Karpas-422 (cell line): ENCODE measurements at places on chromosomes 6 and 20. TPM values are rescaled to one million over a fixed set of nuclear protein-coding genes. Genes with fewer than 3 reads are reported as not detected.

DNA sequence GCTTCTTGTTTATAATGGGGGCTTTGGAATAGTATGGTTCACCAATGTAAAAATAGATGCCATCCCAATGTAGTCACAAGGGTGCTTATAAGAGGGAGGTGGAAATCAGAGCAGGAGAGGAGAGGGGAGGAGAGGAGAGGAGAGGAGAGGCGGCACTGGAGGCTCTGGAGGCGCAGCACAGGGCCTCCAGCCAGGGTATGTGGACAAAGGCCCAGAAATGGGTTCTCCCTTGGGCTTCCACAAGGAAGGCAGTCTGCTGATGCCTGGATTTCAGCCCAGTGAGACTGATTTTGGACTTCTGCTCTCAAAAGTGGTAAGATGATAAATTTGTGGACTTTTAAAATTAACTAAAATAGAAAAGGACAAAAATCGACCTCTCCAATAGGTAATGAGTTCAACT, 116.8 kb downstream of the RNASET2 start:
- no peak for DNase-seq

DNA sequence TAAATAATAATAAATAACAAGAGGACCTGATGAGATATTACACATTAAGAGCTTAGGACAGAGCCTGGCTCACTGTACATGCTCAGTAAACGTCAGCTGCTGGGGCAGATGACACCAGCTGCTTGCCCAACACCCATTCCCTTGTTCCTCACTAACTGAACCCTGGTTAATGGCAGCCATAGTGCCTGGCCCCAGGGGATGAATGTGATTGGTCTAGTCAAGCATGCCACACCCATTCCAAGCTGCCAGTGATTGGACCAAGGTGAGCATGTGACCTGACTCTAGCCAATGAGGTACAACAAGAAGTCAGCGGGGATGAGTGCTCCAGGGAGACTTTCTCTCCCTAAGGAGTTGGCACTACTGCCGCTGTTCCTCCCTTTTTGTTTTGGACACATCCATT, 85.1 kb upstream of the PTPN1 start:
- peak; percentile 62 for DNase-seq

GRCh38 chr6:143553337-143553736, 41.8 kb upstream of the FUCA2 start:
- no peak for DNase-seq

DNA sequence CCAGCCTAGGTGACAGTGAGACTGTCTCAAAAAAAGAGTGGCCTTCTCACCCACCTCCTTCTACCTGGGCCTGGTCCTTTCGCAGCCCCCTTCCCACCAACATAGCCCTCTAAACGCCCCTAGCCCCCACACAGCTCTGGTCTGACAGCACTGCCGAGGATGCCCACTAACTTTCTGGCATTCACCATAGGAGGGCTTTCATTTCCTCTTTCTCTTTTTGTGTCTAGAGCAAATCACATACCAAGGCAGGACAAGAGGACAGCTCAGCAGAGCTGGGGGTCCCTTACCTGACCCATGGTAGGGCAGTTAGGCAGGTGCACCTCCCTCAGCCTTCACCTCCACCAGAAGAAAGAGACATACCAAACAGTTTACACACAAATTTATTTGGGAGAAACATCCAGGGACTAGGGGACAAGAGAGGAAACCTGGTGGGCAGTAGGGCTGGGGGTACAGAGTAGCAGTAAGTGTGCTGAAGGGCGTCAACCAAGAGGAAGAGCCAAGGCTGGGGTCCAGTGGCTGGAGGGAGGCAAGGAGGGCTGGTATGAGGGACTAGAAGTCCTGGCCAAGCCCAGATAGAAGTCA, 4.5 kb downstream of the LY6G5C start:
- peak; percentile 64 for DNase-seq

DNA sequence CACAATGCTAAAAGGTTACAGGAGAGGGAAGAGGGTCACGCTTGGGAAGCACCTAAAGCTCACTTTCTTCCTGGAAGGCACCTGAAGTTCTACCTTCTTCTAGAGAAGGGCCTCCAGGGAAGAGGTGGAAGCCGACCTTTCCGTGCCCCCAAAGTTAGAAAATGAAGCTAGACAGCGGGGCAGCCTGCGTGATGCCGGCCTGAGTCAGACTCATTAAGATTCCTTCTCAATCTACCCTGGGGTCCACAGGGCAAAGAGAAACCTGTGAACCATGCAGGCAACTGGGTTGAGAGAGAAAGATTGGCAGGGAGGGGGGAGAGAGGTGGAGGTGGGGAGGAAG, 54.8 kb upstream of the CCDC167 start:
- DNase-seq: no peak

The SNX3 gene
- total RNA-seq: 90.8 and 177 TPM in 2 replicates

The FOXF2 gene
- total RNA-seq: not detected in 2 replicates
